HT-29 (cell line): ENCODE measurements at places on chromosomes 3 and 15. TPM values are rescaled to one million over a fixed set of nuclear protein-coding genes. Genes with fewer than 3 reads are reported as not detected.

The UROC1 gene
- total RNA-seq, result not detected in 2 replicates

The RAB11A gene
- 233 and 329 TPM in 2 replicates for total RNA-seq

The CDCP1 gene
- total RNA-seq, result 13.6 and 15.6 TPM in 2 replicates

The RBMS3 gene
- total RNA-seq, result not detected in 2 replicates

The ZBTB47 gene
- total RNA-seq, result 1.1 TPM in 2 replicates

The CCPG1 gene
- 11.8 and 12.6 TPM in 2 replicates for total RNA-seq

The NSUN3 gene
- total RNA-seq, result 13.9 and 21.5 TPM in 2 replicates

The CMC1 gene
- 4.4 and 4.6 TPM in 2 replicates for total RNA-seq

The ADPRH gene
- 0.65 and 1.0 TPM in 2 replicates for total RNA-seq

The MAGI1 gene
- 15.6 and 26.2 TPM in 2 replicates for total RNA-seq

The RTP3 gene
- not detected in 2 replicates for total RNA-seq

The SLC9C1 gene
- not detected in 2 replicates for total RNA-seq

The SH2D7 gene
- 0.05 TPM in 1 of 2 replicates, not detected in the other for total RNA-seq

The EEFSEC gene
- total RNA-seq, result 16.8 and 22.0 TPM in 2 replicates

The A4GNT gene
- not detected in 2 replicates for total RNA-seq

The P2RY13 gene
- not detected in 2 replicates for total RNA-seq

The SLC27A2 gene
- 44.5 and 56.0 TPM in 2 replicates for total RNA-seq

The SAXO2 gene
- total RNA-seq, result 1.2 and 1.9 TPM in 2 replicates

The GOLGA8O gene
- not detected in 2 replicates for total RNA-seq

The RFT1 gene
- total RNA-seq, result 10.6 and 12.0 TPM in 2 replicates

The RASA2 gene
- total RNA-seq, result 2.7 and 3.0 TPM in 2 replicates

The PP2D1 gene
- not detected in 2 replicates for total RNA-seq

The FGF7 gene
- not detected in 2 replicates for total RNA-seq

The CD276 gene
- total RNA-seq, result 70.6 and 84.1 TPM in 2 replicates

The KBTBD8 gene
- 0.33 and 0.89 TPM in 2 replicates for total RNA-seq

The FBXL2 gene
- not detected in 2 replicates for total RNA-seq
